Astrocyte of the spinal cord (primary cell): ENCODE measurements at places on chromosomes 1 and 21.
A peak's percentile ranks its signal among the peaks of the same experiment; 100 is the strongest.

DNA sequence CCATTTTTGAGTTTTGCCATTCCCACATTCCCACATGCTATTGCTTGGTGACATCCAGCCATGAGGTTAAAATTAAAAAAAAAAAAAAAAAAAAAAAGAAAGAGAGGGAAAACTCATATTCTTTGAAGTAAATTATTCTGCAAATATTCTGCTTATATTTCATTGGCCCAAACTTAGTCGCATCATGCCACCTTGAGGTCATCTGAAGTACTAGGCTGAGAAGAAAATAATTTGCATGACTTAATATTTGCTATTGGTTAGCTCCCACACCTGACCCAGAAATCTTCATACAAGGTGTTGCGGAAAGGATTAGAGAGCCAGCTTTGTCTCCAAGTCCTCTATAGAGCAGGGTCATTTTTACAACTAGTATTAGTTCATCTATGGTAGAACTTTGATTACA lies 2206.0 kb downstream of the MRPL39 start:
- no peak for DNase-seq

- DNase-seq: no peak
These were observed 253.1 kb upstream of the USP24 start for GRCh38 chr1:55468142-55468795.

GRCh38 chr1:59678040-59678439 lies 136.7 kb upstream of the HOOK1 start:
- DNase-seq: peak; percentile 35

DNA sequence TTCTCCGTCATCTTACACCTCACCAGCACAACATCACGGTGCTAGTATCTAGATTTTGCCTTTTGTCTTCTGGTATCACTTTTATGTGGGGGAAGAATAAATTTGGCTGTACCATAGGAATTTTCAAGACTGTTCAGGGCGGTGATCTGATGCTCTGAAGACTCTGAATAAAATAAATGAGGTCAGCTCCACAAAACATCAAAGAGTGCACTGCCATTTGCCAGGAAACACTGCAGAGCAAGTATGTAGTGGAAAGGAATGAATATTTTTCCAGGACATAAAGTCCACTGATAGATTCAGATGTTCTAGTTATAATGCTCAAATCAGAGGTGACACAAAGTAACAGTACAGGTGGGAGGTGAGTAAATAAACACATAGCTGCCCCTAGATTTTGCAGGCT lies 56.3 kb downstream of the ZP4 start:
- no peak for DNase-seq

GRCh38 chr1:234978397-234979295 lies 150.0 kb downstream of the TOMM20 start:
- DNase-seq: peak; percentile 85

DNA sequence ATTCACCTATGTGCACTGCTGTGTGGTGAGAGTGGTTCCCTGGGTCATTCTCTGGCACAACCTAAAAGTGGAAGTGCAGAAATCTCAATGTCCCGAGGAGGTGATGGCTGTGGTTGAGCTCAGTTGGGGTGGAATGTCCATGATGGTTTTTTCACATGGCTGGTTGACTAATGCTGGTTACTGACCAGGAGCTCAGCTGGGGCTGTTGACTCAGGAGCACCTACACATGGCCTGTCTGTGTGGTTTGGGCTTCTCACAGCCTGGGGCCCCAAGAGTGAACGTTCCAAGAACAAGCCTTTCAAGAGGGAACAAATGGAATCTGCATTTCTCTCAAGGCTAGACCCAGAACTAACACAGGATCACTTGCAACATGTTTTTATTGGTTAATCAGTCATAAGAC lies 6.4 kb upstream of the KANK4 start:
- peak; percentile 80 for DNase-seq

DNA sequence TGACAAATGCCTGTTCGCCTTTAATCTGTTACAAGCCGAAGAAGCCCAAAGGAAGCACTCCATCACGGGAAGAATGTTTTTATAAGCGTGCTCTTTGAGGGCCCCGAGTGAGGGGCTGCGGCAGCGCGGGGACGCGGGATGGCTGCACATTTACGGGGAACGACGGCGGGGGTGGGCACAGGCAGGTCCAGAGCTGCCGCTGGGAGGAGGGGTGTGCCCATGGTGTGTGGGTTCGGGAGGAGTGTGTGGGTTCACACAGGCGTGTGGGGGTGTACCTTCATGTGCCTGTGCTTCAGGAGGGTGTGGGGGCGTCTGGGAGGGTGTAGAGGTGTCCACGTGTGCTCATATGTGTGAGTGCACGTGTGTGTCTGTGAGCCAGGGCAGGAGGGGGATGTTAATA lies 155.9 kb upstream of the ZC3H12A start:
- no peak for DNase-seq

GRCh38 chr1:209873067-209873799 lies 45.5 kb downstream of the UTP25 start:
- DNase-seq: peak; percentile 81

- DNase-seq: no peak
These were observed 115.0 kb downstream of the GREM2 start for GRCh38 chr1:240496941-240497340.

- no peak for DNase-seq
These were observed 97.8 kb upstream of the C8B start for GRCh38 chr1:57063406-57064125.
